ENCODE measurements at places on chromosomes 11 and 22.

DNA sequence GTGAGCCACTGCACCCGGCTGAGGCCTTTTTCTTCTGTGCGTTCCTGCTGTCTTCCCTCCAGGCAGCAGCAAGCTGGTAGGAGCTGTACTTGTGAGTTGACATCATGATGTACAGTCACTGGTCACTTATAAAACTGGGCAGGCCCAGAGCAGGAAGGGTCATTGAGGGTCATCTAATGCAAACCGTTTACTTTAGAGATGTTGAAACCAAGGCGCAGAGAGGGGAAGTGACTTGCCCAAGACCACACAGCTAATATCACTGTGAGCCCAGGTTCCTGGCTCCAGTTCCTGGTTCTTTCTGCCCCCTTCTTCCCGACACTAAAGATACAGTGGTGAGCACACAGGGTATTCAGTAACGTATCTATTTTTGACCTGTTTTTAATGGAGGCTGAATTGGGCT, 27.3 kb downstream of the PTPRJ start:
- no peak for DNase-seq

- DNase-seq, result no peak
These were observed 217.0 kb downstream of the NAV2 start for GRCh38 chr11:19929655-19930054.

DNA sequence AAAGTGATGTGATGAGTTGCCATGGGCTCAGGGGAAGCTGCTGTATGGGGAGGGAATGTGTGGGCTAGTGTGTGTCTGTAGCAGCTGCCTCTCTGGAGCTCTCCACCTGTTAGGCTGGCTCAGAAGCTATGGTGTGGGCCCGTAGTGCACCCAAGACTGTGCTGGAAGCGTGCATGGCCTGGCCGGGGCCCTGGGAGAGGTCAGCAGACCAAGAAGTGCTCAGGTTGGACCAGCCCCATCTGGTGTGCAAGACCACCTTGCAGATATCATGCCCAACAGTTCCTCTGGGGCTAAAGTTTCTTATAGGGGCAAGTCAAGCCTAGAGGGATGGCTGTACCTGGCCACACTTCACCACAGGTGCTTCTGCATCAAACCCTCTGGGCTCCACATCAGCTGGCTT, 274.4 kb upstream of the CCDC179 start:
- DNase-seq, result no peak

GRCh38 chr11:67544616-67545242, 21.5 kb upstream of the CABP2 start:
- DNase-seq, result no peak

GRCh38 chr22:45774001-45774670, 102.5 kb downstream of the ATXN10 start:
- no peak for DNase-seq

DNA sequence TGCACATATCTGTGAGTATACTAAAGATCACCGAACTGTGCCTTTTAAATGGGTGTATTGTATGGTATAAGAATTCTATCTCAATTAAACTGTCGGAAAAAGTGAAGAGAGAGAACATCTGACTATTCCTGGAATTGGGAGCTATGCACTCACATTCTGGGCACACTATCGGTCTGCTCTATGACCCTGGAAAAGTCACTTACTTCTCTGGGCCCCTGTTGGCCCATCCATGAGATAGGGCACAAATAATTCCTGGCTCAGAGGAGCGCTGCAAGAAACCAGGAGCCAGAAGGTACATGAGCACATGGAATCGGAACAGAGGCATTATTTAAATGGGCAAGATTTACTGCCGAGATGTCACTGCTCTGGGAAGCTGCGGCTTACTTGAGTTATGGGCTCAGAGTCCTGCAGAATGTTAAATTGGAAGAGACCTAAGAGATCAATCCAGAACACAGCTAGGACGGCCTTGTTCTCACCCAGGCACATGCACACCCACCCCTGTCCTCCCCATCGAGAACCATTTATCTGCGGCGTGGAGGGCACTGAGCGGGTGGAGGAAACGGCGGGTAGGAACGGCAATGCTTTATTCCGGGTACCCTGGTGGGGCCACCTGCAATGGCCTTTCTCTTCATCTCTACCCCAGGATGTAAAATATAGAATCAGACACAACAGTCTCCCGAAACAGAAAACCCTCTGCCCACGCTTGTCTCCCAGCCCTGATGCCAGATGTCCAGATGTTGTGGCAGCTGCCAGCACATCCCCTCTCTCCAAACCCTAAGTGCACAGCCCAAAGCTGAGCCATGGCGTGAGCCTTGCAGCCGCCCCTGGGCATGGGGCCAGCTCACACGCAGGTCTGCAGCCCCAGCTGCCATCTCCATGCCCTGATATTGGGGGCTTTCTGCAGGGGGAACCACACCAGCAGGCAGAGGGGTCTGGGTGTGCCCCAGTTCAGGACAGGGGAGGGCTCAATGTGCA, 142.4 kb downstream of the DSCAML1 start:
- DNase-seq, result no peak

- no peak for DNase-seq
These were observed 174.4 kb upstream of the NARS2 start for GRCh38 chr11:78748918-78749690.

GRCh38 chr11:86547727-86548126, 124.7 kb downstream of the ME3 start:
- DNase-seq, result no peak

- DNase-seq, result no peak
These were observed 937.1 kb downstream of the OPCML start for GRCh38 chr11:132595246-132595645.

GRCh38 chr11:134228625-134229024, 4.2 kb downstream of the VPS26B start:
- no peak for DNase-seq

GRCh38 chr11:104394508-104394907, 230.6 kb upstream of the PDGFD start:
- no peak for DNase-seq

GRCh38 chr11:34926831-34927132, 10.4 kb downstream of the PDHX start:
- DNase-seq, result no peak

- DNase-seq, result peak; percentile 59
These were observed 21.7 kb upstream of the PLAAT3 start for GRCh38 chr11:63635762-63636465.

- DNase-seq, result no peak
These were observed at the start of gene PHETA2 for GRCh38 chr22:42074132-42074811. Gene PHETA2 (plus strand): TSS chr22:42074248. CDS start chr22:42077294, 3,046 bp downstream.

GRCh38 chr11:75315439-75315805, 36.0 kb downstream of the ARRB1 start:
- DNase-seq, result no peak

DNA sequence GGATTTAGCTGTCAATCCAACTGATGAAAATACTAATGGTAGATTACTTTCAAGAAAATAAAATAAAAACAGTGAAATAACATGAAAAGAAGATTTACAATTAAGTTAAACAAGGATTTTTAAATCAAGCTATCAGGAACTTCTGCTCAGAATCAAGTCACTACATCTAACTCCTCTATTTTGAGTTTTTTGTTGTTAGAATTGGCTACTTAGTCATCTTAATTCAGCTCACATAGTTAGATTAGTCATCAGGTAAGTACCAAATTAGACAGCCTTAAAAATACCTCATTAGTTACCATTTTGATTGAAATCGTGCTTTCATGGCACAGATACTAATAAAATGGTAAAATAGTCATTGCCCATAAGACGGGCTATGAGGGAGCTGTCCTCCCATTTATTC, 35.8 kb downstream of the BTG4 start:
- no peak for DNase-seq

DNA sequence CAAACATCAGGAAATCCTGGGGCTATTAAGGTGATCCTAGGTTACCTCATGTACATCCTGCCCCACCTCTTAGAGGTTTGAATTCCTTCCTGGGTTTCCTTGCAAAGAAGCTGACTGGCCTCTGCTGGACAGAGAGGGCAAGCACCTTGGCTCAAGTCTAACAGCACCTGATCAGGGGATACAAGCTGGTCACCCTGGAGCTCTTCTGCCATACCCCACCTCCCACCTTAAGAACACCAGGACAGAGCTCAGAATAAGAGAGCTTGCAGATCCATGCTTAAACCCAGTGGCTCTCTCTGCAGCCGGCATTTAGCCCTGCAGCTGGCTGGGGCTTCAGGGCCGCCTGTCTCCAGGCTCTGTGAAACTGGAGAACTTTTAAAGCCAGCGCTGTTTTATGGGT, 386.6 kb upstream of the NARS2 start:
- no peak for DNase-seq

DNA sequence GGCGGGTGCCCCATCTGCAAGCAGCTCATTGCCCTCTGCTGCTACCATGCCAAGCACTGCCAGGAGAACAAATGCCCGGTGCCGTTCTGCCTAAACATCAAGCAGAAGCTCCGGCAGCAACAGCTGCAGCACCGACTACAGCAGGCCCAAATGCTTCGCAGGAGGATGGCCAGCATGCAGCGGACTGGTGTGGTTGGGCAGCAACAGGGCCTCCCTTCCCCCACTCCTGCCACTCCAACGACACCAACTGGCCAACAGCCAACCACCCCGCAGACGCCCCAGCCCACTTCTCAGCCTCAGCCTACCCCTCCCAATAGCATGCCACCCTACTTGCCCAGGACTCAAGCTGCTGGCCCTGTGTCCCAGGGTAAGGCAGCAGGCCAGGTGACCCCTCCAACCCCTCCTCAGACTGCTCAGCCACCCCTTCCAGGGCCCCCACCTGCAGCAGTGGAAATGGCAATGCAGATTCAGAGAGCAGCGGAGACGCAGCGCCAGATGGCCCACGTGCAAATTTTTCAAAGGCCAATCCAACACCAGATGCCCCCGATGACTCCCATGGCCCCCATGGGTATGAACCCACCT, 28.0 kb upstream of the L3MBTL2 start:
- no peak for DNase-seq

DNA sequence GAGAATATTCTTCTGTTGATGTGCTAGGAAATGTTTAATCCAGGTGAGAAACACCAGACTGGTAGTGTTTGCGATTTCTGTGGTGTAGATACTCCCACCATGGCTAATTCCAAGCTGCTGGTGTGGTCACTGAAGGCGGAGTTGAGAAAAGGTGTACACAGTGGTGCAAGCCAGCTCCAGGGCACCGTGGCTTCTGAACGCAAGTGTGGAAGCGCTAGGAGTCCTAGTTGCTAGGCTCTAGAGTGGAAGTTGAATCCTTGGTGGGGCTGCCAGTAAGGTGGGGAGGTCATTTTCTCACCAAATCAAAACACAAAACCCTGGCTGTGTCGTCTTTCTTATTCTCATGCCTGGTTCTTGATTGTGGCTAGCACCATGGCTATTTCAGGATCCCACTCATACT, 61.6 kb downstream of the ZBTB16 start:
- DNase-seq, result no peak

DNA sequence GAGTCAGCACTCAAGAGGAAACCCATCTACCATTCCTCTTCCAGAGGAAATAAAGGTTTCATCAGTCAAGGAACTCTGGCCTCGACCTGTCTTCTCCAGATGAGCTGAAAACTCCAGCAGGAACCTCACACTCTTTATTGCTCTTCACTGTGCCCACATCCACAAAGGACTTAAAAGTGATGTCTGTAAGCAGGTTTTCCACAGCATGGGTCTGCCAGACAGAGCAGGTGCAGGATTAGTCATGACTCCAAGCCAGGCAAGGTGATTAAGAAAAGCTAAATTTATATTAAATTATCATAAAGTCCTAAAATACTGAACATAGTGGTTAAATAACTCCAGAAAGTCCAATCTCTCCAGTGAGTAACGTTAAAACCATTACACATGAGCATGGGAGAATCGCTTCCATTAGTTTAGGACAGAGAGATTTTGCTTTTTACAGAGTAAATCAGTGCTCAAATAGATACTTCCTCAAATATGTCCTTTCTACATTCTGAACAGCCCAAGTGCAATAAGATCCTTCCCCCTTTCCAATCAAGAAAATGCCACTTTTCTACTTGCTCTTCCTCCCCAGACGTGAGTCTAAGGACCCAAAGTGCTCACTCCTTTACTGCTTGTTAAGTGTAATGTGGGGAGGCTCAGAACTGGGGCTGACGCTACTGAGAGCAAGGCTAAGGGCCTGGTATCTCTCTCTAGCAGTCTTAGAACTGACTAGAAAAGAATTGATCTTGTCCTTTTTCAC, 10.7 kb upstream of the CKAP5 start:
- DNase-seq, result no peak

GRCh38 chr11:128595221-128595620, 7.9 kb upstream of the ETS1 start:
- no peak for DNase-seq

DNA sequence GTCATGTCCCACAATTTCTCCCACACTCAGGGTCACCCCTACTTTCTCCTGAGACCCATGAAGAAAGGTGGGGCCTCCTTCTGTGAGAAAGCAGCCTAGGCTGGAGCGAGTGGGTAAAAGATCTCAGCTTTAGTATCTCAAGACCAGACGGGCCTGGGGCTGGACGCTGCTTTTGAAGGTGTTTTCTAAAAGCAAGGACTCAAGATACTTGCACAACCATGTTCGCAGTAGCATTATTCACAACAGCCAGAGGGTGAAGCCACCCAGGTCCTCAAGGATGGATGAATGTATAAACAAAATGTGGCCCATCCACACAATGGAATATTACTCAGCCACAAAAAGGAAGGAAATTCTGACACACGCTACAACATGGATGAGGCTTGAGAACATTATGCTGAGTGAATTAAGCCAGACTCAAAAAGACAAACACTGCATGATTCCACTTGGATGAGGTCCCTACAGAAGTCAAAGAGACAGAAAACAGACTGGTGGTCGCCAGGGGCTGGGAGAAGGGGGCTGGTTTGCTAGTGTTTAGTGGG, 10.6 kb downstream of the SHANK2 start:
- DNase-seq, result no peak

GRCh38 chr11:44826922-44827643, 100.3 kb downstream of the TSPAN18 start:
- no peak for DNase-seq

DNA sequence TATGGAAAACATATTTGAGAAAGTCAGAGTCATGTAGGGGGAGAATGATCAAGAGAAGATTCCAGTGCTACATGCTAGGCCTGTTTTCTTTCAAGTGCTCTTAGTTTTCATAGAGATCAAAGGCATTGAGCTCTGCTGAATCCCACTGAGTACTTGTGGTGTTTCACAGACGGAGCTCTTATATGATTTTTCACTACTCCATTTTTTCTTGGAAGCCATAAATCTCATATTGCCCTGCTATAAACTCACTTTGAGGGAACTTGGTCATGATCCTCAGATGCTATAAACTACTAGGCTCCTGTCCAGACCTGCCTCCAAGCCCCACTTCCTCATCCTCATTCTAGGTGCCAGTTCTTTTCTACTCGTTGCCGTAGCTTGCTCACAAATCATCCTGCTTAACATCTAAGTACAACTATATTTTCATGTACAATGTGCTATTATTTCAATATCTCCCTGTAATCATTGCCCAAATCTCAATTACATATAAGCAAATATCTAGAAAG, 180.8 kb upstream of the CCDC179 start:
- DNase-seq, result no peak

Data from central memory CD8-positive, alpha-beta T cell (primary cell).